ENCODE measurements at places on chromosomes 2 and 18.

DNA sequence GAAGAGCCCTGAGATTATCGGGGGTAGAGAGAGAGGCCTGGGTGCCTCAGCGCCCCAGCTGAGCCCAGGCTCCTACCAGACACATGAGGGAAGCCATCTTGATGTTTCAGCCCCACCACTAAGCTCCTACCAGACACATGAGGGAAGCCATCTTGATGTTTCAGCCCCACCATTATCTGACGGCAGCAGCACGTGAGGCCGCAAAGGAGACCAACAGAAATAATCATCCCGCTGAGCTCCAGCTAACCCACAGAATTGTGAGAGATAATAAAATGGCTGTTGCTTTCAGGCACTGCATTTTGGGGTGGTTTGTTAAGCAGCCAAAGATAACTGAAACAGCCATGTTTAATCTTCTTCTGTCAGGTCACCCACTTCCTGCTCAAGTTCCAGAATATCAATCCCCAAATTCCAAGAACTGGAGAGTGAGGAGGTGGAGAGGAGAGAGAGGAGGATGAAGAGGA lies 29.3 kb upstream of the SOS1 start:
- no peak for DNase-seq

- DNase-seq, result no peak
Observed at GRCh38 chr2:240429341-240429871, 6.1 kb upstream of the GPC1 start.

GRCh38 chr2:181052523-181052891 lies 72.1 kb downstream of the UBE2E3 start:
- DNase-seq, result no peak

DNA sequence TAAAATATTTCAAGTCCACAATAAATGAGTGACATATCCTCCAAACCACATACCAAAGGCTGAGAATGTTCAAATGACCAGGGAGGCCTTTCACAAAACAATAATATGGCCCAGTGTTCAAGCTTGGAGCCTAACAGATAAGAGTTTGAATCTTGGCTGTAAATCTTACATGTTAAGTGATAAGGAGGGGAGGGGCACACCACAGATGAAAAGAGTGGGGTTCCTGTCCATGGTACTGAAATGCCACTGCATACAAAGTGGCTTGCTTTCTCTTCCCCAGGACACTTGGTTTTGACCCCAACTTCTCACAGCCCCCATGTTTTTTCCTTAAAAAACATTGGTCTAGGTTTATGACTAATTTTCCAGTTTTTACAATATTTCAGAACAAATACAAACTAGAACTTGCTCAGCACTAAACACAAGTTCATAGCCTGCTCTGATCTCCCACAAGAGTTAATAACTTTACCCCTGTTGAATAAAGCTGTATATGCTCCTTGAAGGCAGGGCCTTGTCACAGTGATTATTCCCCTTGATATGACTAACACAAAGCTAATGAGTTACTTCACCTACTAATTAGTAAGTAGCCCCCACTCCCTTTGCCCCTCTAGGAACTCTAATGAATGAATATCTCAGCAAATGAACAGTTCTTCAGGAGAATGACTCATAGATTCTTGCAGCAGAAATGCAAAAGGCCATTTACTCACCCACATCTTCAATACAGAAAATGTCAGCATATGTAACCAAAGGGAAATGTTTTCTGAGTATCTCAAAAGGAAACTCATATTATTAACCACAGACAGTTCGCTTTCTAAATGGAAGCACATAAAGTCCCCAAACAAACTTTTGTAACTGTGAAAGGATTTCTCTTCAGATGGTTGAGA lies 142.2 kb downstream of the SATB2 start:
- no peak for DNase-seq

- DNase-seq, result no peak
Observed at GRCh38 chr2:192948316-192948715, 753.6 kb upstream of the TMEFF2 start.

DNA sequence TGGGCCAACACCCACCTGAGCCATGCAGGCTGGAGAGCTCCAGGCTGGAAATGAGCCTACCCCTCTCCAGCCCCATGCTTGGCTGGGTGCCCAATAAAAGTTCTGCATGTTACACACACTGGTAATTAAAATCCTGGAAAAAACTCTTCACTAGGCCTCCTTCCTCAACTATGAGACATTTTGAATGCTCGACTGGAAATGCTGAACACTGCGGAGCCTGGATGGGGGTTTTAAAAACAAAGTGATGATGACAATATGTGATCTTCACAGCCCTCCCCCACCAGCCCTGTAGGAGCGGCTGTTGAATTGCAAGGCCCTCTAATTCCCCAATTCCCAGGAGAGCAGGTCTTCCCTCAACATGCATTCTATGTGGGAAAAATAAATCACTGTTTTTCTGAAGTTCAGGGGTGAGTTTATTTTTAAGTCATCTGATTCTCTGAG lies 179.2 kb downstream of the TTC32 start:
- no peak for DNase-seq

DNA sequence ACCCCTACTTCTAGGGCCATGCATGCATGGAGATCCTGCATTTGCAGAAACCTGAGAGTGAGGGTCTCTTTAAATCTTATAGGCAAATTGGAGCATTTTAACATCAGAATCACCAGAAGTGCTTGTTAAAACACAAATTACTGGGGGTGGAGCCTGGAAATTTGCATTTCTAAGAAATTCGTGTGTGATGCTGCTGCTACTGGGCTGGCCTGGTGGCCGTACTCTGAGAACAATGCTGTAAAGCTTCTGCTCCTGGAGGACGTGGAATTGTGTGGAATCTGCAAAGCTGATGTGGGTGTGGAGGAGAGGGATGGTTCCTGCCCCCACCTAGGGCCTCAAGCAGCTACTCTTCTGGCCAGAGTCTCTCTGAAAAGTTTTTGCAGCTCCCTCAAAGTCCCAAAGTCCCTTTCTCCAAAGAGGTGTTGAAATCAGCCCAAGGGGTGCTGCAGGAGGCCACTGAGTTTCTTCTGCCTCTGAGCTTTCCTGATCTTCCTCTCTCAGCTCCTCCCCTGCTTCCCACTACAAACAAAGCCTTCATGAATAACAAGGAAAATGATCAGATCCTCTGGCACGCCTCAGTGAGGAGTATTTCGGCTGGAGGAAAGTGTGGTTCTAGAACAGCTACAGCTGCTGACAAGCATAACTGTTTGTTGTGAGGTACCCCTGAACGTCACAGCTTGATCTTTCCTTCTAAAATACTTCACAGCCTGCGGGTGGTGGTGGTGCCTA lies 508.3 kb downstream of the CNTNAP5 start:
- DNase-seq, result no peak

DNA sequence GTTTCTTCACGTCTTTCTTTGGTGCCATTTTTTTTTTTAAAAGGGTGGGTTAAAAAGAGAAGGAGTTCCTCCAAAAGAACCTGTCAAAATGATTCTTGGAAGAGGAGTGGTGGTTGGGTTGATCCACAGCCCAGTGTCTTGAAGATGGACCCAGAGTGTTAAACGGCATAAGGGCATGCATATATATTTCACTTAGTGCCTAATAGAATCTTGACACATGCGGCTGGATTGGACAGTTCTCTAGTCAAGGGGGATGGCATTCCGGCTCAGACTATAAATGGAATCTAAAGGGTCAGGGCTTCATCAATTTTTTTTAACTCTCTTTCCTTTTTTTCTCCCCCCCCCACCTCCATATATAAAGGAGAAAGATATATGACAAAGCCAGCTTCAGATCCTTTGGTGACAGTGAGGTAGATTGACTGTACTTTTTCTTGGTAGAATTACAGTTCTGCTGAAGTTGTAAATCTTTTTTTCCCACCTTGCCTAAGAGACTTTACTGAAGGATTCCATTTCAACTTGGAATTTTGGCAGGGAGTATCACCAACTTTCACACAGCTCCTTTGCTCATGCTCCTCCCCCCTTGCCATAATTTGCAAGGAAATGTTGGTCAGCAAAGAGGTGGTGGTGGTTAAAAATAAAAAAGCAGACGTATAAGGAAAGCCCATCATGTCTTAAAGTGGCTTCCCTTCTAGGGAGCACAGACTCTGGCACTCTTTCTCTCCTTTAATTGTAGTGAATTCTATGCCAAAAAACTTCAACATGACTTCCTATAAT lies at the start of gene MYL1:
TSS of gene MYL1 (minus strand) at position 160 of the 774 bp plus-strand sequence. CDS start at position 28, 132 bp downstream.
- no peak for DNase-seq
